ENCODE measurements at places on chromosomes 4 and X.

DNA sequence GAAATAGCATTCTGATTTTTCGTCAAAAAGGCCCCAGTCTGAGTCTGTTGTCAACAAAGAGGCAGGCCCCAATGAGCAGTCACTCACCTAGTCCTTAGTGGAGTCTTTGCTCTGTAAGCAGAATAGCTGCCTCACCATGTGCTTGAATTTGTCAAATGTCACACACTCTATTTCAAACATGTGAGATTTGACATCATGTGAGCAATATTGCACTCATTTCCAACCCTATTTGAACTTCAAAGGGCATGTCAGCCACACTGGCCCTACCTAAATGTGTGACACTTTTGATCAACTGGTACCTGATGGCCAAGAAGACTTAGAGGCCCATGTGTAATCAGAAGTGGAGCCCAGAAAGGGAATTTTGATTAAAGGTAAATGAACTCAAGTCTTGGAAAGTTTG lies 59.4 kb upstream of the PLAC1 start:
- no peak for DNase-seq

- DNase-seq = no peak
Measured at GRCh38 chr4:787561-787981, 38.4 kb downstream of the CPLX1 start.

- DNase-seq = no peak
Measured at GRCh38 chr4:13294961-13295605, 189.1 kb downstream of the RAB28 start.

- no peak for DNase-seq
Measured at GRCh38 chr4:94216394-94216793, 8.7 kb downstream of the SMARCAD1 start.

GRCh38 chrX:96861661-96862060 lies 22.0 kb upstream of the RPA4 start:
- no peak for DNase-seq

- no peak for DNase-seq
Measured at GRCh38 chr4:948936-949300, 16.7 kb downstream of the TMEM175 start.

GRCh38 chrX:14616301-14616700 lies 87.0 kb downstream of the GLRA2 start:
- no peak for DNase-seq

DNA sequence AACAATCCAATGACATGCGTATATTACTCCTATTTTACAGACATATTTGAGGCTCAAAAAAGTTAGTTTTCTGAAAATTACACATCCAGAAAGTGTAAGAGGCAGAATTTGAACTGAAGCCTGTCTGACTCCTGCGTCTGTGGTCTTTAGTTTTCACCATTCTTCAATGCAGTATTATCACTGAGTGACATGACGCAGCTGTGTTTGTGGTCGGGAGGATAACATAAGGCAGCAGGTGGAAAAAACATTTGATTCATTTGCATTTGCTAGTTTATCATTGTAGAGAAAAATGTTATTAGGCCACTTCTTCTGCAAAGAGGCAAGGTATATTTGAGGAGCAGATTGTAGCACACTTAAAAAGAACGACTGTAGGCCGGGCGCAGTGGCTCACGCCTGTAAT lies 186.7 kb downstream of the TENM3 start:
- no peak for DNase-seq

DNA sequence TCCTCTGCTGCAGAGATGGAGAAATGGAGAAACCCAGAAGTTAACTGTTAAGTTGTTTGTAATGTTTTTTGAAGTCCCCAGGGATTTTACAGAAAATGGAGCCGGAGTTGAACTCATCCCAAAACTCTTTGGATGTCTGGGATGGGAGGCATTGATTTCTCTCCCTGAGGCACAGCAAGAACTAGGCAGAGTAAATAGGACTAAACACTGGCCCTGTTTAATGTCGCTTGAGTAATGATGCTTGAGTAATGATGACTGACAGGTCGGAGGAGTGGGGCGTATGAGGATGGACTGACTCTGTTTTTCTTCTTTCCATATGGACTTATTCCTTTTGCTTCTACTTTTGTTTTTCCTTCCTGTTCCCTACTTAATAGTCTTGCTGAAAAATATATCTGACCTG lies 69.9 kb downstream of the ARHGAP10 start:
- DNase-seq = no peak

DNA sequence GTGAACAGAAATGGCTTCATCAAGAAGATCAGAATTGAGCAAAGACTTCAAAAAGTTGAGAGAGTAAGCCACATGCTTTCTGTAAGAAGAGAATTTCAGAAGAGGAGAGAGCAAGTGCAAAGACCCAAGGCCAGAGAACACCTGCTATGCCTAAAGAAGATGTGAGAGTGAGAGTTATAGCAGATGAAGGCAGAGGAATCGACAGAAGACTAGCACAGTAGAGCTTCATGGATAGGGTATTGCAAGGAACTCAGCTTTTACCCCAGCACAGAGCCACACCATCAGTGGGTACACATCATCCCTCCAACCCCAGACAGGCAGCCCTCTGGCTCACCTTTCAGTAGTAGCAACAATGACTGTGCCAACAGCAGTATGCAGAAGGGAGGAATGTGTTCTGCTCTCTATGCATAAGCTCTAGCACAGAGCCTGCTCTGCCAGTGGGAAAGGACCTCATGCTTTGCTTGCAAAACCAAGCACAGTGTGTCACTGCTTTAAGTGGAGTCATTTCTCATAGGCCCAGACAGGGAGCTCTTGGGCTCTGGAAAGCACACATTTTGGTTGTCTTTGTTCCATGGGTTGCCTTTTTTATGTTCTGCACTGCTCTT lies 318.6 kb downstream of the NAF1 start:
- no peak for DNase-seq

- DNase-seq = no peak
Measured at GRCh38 chr4:6771229-6771671, 11.3 kb upstream of the KIAA0232 start.
